Activated CD4-positive, alpha-beta T cell treated with anti-CD3 and anti-CD28 coated beads for 1 hour (primary cell): ENCODE measurements at places on chromosomes 12 and 14.

- DNase-seq, result no peak
These were observed 67.0 kb downstream of the E2F7 start for GRCh38 chr12:76998386-76998785.

GRCh38 chr12:22541496-22542155 is 2.7 kb downstream of the C2CD5 start:
- no peak for DNase-seq

DNA sequence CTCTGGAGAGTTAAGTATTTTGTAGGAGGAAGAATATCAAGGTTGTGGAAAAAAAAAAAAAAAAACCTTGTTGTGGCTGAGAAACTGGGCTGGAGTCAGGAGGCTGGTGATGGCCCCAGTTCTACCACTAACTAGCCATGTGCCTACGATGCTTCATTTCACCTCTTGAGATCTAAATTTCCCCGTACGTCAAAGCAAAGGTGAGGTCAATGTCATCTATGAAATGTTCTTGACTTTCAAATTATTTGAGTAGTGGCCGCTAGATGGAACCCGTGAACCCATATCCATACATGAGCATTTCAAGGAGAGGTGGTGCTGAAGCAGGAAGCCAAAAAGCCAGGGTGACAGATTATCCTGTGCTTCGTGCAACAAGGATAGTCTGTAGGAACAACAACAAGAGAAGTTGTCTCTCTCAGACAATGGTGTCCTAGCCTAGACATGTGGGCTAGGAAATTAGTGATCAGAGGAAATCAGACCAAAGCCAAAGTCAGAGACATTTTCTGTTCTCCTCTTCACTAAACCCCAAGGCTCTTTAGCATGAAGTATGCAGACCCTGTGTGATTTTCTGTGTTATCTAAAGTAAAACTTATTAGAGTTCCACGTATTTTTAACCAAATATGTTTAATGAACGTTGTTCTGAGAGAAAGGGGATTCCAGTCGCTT is 95.5 kb upstream of the ETV6 start:
- no peak for DNase-seq

- DNase-seq, result no peak
These were observed 123.5 kb upstream of the FBXO33 start for GRCh38 chr14:39555749-39556148.

- DNase-seq, result no peak
These were observed 27.5 kb downstream of the KLRK1 start for GRCh38 chr12:10362325-10362724.

DNA sequence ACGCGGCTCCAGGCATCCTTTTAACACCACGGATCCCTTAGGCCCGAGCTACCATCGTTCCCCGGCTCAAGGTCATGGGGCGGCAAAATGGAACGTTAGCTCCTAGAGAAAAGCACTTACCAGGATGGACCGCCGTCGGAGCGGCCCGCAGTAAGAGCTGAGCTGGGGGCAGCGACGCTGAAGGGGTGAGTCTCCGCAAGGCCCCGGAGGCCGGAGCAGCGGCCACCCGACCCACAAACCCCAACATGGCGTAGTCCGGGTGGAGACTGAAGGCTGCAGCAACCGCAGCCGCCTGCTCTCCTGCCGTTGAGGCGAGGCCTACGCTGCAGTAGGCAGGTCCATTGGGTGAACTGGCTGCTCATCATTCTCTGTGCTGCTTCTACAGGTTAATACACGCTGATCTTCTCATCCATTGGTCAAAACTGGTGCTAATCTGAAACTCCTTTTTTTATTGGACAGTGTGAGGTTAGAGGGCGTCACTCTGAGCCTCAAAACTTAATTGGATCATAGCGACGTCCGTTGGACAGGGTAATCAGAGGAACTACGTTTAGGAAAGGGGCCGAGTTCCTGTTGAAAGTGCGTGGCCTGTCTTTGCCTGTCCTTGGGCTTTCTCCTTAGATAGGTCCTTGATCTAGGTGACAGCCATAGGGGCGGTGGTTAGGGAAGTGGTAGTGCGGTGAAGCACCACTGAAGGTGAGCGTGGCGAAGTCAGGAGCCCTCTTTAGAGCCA is at the start of gene ATP5F1B:
Gene ATP5F1B (minus strand): TSS at position 268 of the 730 bp plus-strand sequence. CDS start 21 bp downstream, at position 247.
- DNase-seq, result peak; percentile 78

DNA sequence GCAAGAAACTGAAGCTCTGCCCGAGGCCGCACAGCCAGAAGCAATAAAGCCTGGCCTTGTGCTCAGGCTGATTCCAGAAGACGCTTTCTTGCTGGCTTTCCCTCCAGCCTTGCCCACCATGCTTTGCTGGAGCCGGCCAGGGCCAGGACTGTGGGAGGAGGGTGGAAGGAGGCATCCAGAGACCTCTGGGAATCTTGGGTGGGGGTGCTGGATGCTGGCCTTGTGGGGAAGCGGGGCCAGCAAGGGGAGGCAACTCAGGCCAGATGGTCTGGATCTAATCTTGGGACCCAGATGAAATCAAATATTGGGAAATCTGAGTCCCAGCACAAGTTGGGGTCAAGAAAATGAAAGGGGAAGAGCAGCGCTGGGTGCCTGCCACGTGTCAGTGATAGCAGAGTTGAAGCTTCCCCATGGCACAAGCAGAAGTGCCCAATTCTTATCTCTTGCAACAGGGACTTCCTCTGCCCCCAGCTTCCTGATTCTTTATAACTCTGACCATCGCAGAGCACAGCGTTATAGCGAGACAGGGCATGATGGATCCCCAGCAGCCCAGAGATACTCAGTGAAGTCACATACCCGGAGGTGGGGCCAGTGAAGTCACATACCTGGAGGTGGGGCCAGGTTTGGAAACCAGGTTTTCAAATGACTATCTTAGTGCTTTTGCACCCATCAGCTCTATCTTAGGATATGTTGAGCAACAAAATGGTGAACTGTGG is 6.4 kb upstream of the RABGGTA start:
- DNase-seq, result no peak

DNA sequence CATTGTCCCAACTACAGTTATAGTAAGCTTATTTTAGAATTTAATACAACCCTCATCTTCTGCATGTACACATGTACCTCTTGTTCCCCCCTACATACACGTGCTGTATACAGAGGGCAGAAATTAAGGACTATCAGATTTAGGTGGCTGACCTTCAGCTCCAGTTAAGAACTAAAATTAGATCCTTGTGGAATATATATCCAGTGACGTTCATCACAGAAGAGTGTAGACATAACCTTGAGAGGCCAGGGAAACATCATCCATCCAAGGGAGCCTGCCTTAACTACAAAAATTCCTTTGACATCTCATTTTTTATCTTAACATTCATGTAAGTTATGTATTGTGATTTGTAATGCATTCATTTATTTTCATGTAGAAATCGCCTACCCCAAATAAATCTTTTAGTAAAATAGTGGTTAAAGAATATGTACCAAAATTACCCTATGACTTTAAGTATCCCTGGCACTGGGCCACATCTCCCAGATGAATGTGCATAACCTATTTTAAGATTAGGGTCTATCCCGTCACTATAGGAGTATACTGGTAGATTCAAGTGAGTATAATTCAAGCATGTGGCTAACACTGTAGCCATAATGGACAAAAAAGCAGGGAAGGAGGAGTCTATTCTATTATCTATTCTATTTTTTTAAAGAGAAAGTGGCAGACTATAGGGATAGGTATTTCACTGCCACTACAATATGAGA is 27.5 kb downstream of the RIC8B start:
- no peak for DNase-seq

GRCh38 chr12:131815131-131815530 is 13.1 kb upstream of the MMP17 start:
- no peak for DNase-seq

- no peak for DNase-seq
These were observed 8.5 kb downstream of the RARG start for GRCh38 chr12:53223389-53224060.

DNA sequence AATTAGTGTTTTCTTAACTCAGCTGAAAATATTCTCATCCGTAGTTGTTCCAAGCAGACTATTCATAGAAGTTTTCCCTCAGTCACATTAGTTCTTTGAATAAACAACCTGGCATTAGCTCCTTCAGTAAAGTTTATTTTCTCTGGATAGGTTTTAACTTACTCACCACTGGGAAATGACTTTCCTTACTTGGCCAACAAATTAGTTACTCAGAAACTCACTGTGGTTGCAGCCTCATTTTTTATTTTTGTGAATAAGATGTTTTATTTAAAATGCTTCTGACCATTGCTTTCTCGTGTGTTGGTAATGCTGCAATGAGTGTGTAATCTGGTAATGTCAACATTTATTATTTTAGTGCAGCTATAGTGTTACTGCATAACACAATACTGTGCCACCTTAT is 74.9 kb downstream of the NOVA1 start:
- DNase-seq, result no peak

GRCh38 chr14:82999802-83000201 is 1466.1 kb upstream of the SEL1L start:
- no peak for DNase-seq

DNA sequence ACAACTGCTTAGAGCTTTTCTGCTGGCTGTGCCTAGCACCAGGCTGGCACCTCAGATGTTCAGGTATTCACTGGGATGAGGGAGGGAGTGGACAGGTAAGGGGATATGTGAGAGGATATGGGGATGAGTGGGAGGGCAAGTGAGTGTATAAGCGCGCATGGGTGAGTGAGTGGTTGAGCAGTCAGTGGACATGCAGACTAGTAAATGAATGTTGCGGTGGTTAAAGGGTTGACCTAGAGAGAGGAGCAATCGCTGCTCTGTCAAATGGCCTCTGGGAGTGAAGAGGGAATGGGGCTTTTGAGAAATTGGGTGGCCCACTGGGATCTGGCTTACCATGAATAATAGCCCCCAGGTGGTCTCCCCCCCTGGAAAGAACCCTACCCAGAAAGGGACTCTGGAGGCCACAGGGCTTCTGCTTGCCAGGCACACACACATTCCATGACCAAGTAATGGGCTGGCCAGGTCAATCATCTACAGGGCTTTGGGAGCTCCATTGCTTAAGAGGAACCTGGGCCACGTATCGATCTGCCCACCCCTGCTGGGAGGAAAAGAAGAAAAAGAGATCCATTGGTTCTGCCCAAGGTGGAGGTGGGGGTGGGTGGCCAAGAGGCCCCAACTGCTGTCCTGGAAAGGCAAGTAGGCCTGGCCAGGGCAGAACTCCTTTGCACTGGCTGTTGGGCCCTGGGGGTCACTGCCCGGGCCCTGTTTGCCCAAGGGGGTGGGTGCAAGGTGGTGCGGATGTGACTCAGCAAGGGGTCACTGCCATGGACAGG is 30.8 kb upstream of the ZFP36L1 start:
- DNase-seq, result no peak

DNA sequence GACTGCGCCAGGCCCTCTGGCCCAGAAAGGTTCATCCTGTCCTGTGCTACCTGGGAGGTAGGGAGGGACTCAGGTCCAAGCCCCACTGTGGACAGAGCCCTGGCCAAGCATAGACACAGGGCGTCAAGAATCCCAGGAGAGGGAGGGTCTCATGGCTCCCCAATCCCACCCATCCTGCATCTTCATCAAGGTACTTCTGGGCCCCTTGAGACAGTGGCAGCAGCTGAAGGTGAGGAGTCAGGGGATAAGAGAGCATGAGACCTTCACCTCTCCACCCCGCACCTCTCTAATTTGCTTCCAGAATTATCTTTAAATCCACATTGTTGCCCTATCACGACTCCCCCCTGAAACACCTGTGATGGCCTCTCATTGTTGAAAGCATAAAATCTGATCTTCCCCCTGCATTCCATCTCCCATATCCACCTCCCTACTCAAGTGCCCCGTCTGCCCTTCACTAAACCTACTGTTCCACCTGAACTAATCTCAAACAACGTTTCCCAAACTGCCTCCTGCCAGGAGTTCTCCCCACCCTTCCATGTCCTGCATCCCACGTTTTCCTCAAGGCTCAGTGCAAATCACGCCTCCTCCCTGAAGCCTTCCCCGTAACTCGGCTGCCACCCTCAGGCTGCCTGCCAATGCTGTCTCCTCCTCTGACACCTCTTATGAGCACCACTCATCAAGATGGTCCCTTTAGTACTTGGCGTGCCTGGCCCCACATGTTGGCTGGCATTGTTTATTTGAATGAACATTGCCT is 27.1 kb downstream of the KRT18 start:
- DNase-seq, result no peak

DNA sequence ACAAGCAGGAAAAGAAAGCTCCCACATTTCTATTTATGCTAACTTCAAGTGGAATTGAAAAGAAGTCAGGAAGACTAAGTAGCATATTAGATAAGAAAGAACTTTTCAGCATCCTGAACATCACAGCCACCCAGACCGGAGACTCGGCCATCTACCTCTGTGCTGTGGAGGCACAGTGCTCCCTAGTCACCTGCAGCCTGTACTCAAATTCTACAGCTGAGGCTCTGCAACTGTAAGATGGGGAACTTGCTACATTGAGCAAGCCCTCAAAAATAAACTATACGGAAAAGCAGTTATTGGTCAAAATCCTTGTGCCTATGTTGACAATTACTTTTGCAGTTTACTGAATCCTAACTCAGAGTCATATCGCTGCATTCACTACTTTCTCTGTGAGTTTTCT is 361.9 kb downstream of the DAD1 start:
- no peak for DNase-seq

DNA sequence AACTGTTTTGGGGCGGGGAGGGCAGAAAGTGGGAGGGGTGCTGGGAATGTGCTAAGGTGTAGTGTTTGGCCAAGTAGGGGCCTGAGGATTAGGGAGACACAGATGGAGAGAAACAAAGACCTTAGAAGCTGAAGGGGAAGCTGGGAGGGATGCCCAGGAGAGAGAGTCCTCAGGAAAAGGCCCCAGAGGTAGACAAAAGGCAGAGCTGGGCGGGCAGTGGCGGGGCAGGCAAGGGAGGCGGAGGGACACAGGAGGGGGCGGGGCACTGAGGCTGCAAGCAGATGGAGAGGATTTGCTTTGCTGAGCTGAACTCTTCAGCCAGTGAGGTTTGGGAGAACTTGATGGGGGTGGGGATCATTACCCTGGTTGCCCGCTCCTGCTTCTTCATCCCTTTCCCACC is 2.8 kb downstream of the PTMS start:
- DNase-seq, result no peak

- no peak for DNase-seq
These were observed 173.9 kb upstream of the PLEKHA5 start for GRCh38 chr12:18955594-18955993.

DNA sequence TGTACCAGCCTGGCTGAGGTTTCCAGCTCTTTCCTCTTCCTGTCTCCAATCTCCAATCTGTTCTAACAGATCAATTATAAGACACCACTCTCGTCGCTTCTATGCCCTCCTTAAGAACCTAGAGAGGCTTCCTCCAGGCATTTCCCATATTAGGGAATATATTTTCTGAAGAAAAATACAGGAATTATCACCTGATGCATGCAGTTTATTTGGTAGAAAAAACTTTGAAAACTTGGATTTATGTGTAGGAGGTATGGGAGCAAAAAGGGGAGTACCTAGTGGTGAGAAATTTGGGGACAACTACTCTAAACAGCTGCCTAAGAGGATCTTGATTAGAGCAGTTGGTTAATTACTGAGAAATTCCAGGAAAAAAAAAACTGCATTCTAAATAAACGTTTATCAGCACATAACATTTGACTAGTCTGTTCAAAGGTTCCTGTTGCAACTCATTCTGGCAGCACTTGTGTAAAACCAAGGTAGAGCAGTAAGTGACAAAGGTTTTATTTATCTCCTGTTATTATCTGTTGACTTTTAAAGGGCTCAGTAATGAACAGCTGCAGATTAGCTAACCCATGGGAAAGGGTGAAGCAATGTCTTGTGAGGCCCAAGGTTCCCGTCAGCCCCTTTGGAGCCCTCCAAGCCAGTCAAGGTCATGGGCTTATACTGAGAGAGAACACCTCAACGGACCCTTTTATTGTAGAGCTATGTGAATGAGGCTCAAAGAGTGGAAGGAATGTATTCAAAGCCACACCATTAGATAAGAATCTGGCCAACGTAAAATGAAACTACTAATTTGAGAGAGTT is 36.4 kb upstream of the NR1H4 start:
- no peak for DNase-seq
